ENCODE measurements at places on chromosomes 4 and X.

- no peak for DNase-seq
Measured at GRCh38 chr4:101710806-101711205, 79.7 kb upstream of the BANK1 start.

- no peak for DNase-seq
Measured at GRCh38 chr4:182955411-182955810, 38.2 kb upstream of the DCTD start.

GRCh38 chr4:141329174-141329569 is 108.5 kb downstream of the ZNF330 start:
- DNase-seq = no peak

- no peak for DNase-seq
Measured at GRCh38 chr4:67465032-67465762, 80.1 kb downstream of the CENPC start.

GRCh38 chr4:153439831-153440230 is 26.3 kb upstream of the TMEM131L start:
- DNase-seq = no peak

- no peak for DNase-seq
Measured at GRCh38 chr4:123306769-123307168, 89.8 kb upstream of the SPRY1 start.

GRCh38 chr4:140134746-140135425 is 19.1 kb downstream of the MAML3 start:
- no peak for DNase-seq

- no peak for DNase-seq
Measured at GRCh38 chr4:89773805-89774204, 63.2 kb downstream of the SNCA start.

- DNase-seq = no peak
Measured at GRCh38 chr4:40548256-40548655, 81.4 kb downstream of the RBM47 start.

Measured in NCI-H748 treated with DMSO at 0.1 percent for 48 hours (cell line).